Lung microvascular endothelial cell (primary cell): ENCODE measurements at places on chromosomes 4 and X. TPM values are rescaled to one million over a fixed set of nuclear protein-coding genes. Genes with fewer than 3 reads are reported as not detected.

- DNase-seq, result no peak
These were observed 67.8 kb downstream of the ABLIM2 start for GRCh38 chr4:8090744-8091301.

DNA sequence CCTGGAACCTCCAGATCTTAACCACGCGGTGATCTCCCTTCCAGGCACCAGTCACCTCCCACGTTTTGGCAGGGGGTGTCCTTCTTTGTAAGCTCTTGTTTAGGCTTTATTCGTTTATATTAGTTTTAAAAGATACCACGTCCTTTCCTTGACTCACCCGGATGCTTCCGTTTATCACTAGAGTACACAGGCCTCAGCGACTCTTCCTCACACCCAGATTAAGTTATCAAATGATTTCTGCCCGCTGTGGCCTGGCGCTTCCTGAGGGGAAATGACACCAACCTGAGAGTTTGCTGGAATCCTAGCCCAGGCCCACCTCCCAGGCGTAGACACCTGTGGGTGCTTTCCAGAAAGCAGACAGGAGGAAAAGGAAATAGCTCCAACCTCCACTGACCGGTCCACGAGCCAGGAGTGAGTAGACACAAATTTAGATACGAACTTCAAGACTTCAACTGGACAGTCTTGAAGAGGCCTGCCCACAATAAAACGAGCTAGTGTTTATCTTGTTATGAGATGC lies 756 bp upstream of the ADAMTS3 start:
- DNase-seq, result peak; percentile 2

- DNase-seq, result no peak
These were observed 13.7 kb downstream of the CCKAR start for GRCh38 chr4:26476545-26476944.

- no peak for DNase-seq
These were observed 4.3 kb upstream of the PNMA6E start for GRCh38 chrX:153405426-153405825.

DNA sequence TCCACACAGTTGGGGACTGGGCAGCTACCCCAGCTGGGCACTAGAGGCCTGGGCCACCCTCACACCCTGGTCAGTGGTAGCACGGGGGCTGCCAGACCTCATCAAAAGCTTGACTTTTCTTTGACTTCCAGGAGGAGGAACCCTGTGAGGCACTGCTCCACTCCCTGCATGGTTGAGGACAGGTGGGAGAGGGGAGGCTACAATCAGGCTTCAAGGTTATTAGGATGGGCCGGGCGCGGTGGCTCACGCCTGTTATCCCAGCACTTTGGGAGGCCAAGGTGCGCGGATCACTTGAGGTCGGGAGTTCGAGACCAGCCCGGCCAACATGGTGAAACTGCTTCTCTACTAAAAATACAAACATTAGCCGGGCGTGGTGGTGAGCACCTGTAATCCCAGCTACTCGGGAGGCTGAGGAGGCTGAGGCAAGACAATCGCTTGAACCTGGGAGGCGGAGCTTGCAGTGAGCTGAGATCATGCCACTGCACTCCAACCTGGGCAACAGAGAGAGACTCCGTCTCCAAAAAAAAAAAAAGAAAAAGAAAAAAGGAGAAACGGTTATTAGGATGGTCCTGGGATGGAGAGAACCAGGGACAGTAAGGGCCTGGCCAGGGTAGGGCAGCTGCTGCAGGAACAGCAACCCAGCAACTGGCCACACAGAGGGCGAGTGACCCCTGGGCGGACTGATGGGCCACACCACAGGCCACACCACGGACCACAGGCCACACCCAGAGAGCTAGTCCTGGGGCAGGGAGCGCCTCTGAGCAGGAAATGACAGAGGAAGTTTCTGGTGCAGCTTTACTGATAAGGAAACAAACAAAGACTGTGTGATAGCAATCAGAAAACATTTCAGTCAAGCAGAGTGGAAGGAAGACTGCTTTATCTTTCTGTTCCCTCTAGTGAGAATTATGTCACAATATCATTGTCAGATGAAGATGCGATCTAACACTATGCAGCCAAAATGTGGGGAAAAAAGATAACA lies 20.5 kb upstream of the OPN1LW start:
- DNase-seq, result peak; percentile 65

GRCh38 chrX:106940068-106940467 lies 19.9 kb downstream of the CLDN2 start:
- DNase-seq, result no peak

- peak; percentile 21 for DNase-seq
These were observed 2.7 kb downstream of the GEMIN8 start for GRCh38 chrX:14027036-14027435.

DNA sequence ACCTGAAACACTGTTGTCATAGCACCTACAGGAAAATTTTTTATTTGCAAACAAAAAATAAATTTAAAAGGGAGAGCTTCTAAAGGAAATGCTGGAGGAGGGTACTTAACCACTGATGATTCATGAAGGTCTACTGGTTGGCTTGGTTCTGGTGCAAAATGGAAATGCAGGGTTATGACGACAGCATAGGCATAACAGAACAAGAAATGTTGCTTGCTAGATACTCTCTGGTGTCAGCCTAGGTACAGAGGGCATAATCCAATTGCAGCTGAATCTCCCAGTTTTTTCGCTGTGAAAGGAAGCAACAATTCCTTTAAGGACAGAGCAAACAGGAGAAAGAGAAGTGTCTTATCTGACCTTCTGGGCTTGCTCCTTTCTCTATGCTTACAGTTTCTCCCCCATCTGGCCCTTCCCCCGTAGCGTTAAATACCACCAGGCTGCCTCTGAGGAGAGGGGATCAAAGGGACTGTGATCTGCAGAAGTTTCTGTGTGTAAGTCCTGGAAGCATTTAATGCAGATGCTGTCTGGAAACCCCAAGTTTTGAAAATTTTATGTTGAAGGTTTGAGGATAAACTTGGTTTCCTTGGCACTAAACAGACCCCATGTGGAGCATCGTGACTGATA lies 23.7 kb upstream of the CASK start:
- no peak for DNase-seq

Gene MAGEA9B
- not detected in 2 replicates for total RNA-seq
